Memory B cell (primary cell): ENCODE measurements at places on chromosomes 6 and 20.

DNA sequence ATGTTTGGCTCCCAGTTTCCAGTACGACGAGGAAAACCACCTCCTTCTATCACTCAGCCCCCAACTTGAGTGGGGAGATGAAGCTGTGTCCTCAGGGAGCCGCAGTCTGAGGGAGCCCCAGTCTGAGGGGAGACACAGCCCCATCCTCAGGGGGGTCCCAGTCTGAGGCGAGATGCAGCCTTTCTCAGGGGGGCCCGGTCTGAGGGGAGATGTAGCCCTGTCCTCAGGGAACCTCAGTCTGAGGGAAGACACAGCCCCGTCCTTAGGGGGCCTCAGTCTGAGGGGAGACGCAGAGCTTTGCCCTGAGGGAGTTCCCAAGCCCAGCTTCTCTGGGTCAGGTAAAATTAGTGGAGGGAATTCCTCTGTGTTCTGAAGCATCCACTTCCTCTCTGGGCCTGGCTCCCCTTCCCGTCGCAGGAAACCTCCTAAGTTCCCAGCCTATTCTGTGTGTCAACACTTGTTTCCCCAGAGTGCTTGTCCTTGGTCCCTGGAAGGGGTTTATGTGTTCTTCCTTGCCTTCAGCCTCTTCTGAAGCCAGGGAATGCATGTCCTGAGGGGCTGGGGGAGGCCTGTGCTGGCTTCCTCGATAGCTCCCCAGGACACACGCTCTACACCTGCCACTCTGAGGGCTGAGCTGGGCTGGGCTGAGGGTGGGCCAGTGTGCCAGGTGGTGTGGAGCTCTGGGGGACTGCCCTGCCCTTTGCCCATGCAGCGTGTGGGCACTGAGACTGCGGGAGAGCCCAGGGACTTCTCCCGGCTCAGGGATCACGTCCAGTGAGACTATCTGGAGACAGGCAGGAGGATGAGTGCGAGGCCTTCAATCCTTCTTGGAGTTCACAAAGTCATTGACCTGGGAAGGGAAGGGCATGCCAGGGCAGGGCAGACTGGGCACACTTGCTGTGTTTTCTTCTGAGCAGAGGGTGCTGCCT is 55.4 kb downstream of the VEGFA start:
- no peak for DNase-seq

DNA sequence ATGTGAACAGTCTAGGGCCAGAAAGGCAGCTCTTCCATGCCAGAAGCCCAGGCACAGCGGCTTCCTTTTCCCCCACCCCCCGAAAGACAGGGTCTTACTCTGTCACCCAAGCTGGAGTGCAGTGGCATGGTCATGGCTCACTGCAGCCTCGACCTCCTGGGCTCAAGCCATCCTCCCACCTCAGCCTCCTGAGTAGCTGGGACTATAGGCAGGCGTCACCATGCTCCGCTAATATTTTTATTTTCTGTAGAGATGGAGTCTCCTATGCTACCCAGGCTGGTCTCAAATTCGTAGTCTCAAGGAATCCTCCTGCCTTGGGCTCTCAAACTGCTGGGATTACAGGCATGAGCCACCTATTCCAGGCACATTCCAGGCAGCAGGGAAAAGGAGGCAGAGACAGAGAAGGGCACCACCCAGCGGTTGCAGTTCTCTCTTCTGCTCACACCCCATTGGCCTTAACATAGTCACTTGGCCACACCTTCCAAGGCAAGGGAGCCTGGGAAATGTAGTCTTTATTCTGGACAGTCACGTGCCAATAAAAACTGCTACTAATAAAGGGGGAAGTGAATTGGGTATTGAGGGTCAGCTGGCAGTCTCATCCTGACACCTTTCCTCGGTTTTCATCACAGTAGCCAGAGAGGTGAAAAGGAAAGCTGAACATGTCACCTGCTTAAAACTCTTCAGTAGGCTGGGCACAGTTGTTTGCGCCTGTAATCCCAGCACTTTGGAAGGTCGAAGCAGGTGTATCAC is 205.9 kb downstream of the ZMYND8 start:
- no peak for DNase-seq

- DNase-seq, result no peak
Measured at GRCh38 chr6:74798302-74798701, 407.6 kb downstream of the COL12A1 start.

- no peak for DNase-seq
Measured at GRCh38 chr6:163422550-163422949, 8.0 kb downstream of the QKI start.

DNA sequence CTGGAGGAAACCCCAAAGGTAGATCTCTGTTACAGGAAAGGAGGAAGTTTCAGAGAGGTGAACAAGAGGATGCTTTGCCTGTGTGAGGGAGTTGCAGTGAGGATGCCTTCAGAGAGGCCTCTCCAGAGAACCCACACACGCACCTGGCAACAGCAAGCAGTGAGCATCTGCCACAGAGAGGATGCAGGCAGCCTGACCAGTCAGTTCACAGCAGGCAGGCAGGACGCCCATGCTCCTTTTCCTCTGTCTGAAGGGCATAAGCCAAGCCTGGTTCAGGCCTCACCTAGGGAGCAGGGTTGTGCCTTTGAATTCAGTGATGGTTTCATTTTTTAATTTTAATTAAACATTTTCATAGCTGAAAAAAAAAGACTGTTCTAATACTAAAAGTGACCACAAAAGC is 346.0 kb upstream of the MARCKS start:
- no peak for DNase-seq

DNA sequence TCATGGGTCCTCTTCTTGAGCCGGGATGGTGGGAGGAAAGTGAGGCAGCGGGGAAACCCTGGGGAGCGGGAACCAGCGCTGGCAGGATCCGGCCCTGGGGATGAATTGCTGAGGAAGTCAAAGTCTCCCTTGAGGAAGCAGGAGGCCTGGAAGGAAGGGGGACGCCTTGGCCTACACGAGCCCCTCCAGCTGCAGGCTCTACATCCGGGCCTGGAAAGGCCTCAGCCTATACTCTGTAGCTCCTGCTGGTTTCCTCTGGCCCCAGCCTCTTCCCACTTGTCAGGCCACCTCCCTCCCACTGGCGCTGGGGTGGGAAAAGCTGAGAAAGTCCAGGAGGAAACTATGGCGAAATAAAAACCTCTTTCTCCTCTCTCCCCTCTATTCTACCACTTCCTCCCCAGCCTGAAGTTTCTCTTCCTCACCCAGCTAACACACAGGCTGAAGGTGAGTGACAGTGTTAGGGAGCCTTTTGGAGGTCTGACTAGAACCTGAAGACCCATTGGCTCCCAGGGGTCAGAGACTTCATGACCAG is 14.9 kb downstream of the TREML2 start:
- DNase-seq, result no peak
